ENCODE measurements at places on chromosomes 5 and 9.

- no peak for DNase-seq
Observed at GRCh38 chr9:125755340-125755739, 8.2 kb downstream of the PBX3 start.

DNA sequence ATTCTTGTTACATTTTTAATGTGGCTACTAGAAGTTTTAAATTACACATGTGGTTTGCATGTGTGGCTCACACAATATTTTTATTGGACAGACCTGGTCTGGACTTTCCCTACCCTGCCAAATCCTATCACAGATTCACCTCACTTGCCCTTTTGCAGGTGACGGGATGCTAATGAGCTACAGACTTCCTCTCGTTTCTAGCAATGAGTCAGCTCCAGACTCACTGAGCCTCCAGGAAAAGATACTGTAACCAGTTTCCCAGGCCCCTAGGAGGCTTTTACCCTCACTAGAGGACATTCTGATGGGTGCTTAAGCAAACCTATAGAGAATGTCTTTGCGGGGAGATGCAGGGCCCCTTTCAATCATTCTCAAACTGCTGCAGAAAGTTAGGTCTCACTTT lies 135.4 kb downstream of the WDR41 start:
- no peak for DNase-seq

- DNase-seq: no peak
Observed at GRCh38 chr9:79689576-79689975, 117.8 kb downstream of the TLE4 start.

DNA sequence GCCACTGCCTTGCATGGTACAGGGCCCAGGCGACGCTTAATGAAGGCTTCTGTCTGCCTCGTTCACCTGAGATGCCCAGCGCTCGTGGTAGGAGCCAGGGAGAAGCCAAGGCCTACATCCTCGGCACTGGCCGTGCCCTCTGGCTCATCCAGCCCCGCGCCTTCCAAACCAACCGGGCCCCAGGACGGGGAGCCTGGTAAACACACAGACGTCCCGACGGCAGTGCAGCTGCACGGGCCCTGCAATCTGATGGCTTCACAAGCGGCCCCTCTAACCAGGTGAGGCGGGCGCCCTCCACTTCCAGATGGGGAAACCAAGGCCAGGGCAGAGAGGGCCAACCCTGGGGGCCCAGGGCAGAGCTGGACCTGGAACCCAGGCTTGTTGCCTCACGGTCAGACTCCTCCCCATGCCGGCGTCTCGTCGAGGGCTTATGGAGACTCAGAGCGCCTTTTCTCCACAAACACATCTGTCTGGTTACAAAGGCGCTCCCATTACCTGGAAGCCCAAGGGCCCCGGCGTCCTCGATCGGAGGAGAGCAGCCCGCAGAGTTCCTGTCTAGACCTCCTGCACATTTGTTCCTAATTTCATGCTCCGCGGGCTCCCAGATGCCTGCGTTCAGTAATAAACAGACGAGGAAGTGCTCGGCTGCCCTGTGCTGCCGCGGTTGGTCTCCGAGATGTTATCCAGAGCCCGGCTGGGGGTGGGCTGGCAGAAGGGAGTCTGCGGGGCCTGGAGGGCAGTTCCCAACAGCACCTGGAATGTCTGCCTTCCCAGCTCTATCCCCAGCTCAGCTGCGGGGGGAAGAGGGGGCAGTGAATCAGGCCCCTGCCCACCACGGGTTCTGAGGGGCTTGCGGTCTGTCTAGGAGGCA lies 23.5 kb downstream of the FAM163B start:
- DNase-seq: no peak

GRCh38 chr9:105127863-105128220 lies 116.6 kb upstream of the SLC44A1 start:
- DNase-seq: no peak

DNA sequence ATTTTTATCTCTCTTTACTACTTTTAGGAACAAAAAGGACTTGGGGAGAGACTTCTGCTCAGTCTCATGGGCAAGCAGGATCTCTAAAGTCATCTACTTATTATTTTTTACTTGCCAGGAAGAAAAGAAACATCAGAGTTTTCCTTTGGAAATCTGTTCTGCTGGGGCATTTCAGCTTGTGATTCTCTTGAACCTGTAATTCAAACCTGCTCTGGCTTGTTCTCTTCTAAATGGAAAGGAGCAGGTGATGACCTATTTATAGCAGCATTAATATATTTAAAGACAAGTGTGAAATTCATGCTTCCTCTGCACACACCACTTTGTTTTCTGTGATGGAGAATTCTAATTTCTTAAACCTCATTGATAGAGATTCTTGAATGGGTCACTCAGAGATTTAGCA lies 2.0 kb downstream of the ADCY2 start:
- no peak for DNase-seq

DNA sequence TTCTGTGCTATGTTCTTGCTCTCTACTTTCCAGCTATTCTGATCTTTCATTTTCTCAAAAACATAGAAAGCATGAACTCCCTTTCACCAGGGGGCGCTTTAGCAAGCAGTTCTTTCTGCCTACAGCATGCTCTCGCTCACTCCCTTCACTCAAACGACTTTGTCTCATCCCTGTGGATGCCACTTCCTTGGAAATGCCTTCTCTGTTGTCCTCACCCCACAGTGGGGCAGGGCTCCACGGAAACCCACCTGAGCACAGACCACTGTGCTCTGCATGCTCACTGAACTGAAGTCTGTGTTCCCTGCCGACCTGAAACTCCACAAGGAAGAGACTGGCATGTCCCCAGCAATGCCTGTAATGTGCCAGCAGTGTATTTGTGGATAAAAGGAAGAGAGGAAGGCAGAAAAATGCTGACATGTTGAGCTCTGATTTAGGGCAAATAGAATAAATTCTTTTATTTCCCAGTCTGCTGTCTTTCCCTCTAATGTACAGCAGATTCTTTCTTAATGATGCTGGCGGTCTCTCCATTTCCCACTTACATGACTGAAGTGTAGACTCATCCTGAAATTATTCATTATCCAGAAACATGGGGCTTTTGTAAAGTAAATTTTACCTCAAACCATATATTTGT lies 4.9 kb upstream of the ROR2 start:
- no peak for DNase-seq
